ENCODE measurements at places on chromosomes 6 and 20. TPM values are rescaled to one million over a fixed set of nuclear protein-coding genes. Genes with fewer than 3 reads are reported as not detected.

The STMN3 gene
- 2.0 TPM for total RNA-seq

The TPD52L1 gene
- 5.6 TPM for total RNA-seq

The KHDC1L gene
- total RNA-seq: not detected

The MRS2 gene
- total RNA-seq: 13.5 TPM

The MAPK14 gene
- total RNA-seq: 63.9 TPM

The NR2E1 gene
- not detected for total RNA-seq

The ZNF335 gene
- total RNA-seq: 11.5 TPM

The ADGB gene
- total RNA-seq: not detected

The RPS6KA2 gene
- 96.3 TPM for total RNA-seq

The THEMIS gene
- total RNA-seq: not detected

The MYLK2 gene
- not detected for total RNA-seq

The LPA gene
- total RNA-seq: not detected

The TMC2 gene
- not detected for total RNA-seq

The SLC16A10 gene
- not detected for total RNA-seq

The ADTRP gene
- 2.0 TPM for total RNA-seq

The SPTLC3 gene
- total RNA-seq: 0.98 TPM

The IL17A gene
- total RNA-seq: not detected

The PACRG gene
- total RNA-seq: not detected

The SOX18 gene
- 0.08 TPM for total RNA-seq

The OOEP gene
- total RNA-seq: not detected

The BMP2 gene
- 3.8 TPM for total RNA-seq

The FBXL4 gene
- total RNA-seq: 8.2 TPM

The UBR2 gene
- 26.7 TPM for total RNA-seq

The TULP1 gene
- total RNA-seq: not detected

The PHACTR3 gene
- not detected for total RNA-seq

The PTCHD4 gene
- 9.8 TPM for total RNA-seq

The GJA10 gene
- total RNA-seq: not detected

Data from smooth muscle cell of the coronary artery (primary cell).